Cortex of kidney (tissue), 1 donor: ENCODE measurements at places on chromosomes 1 and 21.

DNA sequence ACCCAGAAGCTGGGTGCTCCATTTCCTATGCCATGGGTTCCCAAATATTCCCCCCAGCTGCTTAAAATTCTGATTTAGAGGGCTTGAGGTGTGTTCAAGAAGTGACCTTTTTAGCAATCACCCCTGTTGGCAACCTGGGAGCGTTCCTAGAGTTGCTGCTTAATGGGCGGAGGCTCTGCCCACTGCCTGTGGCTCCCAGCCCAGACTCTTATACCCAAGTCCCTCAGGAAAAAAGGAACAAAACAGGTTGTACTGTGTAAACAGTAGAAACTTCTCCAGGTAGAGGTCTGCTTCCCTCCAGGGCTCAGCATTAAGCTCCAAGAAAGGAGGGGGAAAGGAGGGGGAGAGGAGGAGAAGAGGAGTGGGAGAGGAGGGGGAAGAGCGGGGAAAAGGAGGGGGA is 14.6 kb upstream of the TENT5C start:
- no peak for DNase-seq

DNA sequence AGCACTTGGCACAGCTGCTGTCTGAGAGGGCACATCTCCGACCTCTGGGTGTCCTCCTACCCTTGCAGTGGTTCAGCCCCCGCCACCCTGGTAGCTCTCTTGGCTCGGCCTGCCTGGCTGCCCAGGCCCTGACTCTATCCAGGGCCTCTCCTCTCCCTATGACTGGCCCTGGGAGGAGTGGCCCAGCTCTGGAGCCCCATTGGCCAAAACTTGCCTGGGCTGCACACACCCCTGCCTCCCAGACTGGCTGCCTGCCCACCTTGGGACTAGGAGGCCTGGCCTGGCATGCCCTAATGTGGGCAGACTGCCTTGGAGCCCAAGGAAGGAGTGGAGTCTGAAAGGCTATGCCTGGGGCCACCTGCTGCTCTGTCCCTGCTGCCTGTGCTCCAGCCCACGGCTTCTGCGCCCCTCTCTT is 33.6 kb downstream of the ACOT11 start:
- peak; percentile 43 for DNase-seq

DNA sequence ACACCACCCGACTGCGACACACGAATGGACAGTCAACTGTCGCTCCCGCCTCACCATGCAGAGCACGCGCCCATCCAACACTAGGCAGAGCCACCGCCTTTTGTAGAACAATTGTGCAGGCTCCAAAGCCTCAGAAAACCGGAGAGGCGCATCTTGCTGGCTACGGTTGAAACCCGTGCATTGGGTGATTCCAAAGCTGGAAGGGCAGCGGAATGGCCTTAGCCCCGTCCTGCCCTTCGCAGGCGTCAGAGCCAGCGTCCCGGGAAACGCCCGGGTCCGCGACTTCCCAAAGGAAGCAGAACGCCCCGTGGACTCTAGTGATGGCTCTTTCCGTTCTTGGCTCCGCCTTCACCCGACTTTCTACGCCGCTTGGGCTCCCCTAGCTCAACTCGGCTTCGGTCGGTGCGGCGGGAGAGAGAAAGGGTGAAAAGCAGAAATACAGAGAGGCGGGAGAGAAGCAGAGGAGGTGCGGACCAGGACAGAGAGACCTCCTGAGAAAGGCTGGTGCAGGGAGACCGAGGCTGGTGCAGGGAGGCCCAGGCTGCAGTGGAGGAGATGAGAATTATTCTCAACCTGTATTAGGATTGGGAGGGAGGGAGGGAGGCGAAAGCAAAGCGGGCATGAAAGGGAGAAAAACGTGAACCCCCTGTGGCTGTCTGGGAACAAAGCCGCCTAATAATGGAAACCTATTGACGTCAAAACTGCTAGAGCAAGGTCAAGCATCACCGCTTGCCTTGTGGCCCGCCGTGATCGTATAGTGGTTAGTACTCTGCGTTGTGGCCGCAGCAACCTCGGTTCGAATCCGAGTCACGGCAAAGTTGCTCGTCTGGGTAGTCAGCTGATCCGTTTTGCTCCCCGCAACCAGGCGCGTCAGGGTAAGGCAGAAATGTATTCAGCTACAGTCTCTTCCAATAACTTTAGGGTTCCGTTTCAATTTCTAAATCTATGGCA is 99.5 kb downstream of the PRKAB2 start:
- DNase-seq, result no peak

GRCh38 chr1:153629971-153630370 is 1.7 kb downstream of the S100A1 start:
- no peak for DNase-seq

DNA sequence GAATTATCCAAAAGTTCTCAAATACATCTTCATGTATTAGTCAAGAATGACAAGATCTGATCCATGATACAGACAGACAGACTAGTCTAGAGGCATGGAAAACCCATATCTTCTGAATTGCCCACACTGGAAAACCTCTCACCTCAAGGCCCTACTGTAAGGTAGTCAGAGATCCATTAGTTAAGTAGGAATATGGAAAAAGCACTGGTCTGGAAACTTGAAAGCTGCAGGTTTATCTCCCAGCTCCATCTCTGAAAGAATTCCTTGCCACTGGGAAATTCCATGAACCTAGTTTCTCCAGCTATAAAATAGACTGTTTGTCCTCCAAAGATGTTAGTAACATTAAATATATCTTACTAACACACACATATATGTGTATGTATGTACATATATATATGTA is 169.2 kb downstream of the AKT3 start:
- DNase-seq, result no peak

- no peak for DNase-seq
Measured at GRCh38 chr21:26933448-26933847, 33.4 kb downstream of the ADAMTS5 start.

GRCh38 chr1:238312969-238313368 is 422.2 kb upstream of the ZP4 start:
- no peak for DNase-seq

DNA sequence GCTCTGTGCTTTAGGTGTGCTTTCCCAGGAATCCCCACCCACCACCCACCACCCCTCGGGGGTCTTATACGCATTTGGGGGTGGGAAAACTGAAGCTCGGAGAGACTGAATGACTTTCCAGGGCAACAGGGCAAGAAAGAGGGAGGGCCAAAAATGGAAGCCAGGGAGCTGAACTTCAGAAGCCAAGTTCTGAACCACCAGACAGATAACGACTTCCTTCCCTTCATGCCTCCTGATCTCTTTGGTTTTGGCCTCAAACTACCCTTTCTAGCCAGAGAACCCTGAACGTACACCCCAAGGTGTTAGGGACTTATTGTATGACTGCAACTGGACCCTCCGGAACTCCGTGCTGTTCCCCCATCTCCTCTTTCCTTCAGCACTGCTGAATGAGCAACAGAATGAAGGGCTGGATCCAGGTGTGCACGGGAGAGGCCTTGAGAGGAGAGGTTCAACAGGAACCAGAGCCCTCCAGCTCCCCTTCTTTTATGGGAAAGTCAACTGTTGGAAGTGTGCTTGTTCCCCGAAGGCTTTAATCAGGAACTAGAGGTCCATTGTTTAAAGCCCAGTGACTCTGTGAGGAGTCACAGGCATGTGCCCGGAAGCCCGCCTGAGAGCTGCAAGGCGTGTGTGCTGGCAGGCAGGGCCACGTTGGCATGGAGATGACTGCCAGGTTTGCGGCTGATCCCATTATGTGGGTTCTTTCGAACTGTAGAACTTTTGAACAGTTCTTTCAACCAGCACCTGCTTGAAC is 3.1 kb downstream of the BACE2 start:
- DNase-seq, result no peak

- DNase-seq, result no peak
Measured at GRCh38 chr21:45448283-45448809, 43.4 kb downstream of the COL18A1 start.

DNA sequence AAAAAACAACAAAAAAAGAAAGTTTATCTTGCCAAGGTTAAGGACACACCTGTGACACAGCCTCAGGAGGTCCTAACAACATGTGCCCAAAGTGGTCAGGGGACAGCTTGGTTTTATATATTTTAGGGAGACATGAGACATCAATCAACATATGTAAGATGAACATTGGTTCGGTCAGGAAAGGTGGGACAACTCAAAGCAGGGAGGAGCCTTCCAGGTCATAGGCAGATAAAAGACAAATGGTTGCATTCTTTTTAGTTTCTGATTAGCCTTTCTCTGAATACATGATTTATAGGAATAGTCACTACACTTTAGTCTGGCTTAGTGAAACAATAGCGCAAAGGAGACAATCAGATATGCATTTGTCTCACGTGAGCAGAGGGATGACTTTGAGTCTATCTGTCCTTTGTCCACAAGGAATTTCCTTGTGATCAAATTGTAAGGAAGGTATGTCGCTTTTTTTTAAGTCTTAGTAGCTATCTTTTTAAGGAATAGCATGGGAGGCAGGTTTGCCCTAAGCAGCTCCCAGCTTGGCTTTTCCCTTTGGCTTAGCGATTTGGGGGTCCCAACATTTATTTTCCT is 23.3 kb upstream of the OVAAL start:
- DNase-seq, result no peak

DNA sequence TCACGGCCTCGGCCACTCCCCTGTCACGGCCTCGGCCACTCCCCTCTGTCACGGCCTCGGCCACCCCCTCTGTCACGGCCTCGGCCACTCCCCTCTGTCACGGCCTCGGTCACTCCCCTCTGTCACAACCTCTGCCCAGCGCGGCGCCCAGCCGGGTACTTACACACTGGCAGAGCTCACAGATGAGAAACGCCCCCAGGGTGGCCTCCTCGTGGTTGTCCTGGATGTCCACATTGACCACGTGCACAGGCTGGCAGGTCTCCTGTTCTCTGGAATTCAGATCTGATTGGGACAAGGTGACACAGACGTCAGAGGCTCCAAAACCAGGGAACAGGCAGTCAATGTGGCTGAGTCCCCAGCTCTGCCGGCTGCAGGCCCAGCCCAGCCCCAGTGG is 3.3 kb upstream of the TMEM240 start:
- no peak for DNase-seq

- DNase-seq, result no peak
Measured at GRCh38 chr1:199308349-199308846, 669.6 kb downstream of the PTPRC start.

DNA sequence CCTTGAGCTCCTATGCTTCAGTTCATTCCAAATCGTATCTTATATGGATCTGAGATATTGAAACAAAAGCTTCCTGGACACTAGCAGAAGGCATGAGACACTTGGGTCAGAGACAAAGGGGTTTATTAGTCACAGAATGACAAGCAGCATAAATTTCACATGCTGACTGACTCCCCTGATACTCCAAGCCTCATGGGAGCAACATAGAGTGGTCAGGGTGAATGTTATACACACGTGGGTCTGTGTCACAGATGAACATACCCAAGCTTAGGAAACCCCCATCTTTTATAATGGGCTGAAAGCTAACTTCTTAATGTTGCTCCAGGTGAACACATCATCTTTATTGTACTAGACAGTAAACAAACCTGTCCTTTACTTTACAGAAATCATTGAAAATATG is 599.9 kb upstream of the RGS18 start:
- no peak for DNase-seq

DNA sequence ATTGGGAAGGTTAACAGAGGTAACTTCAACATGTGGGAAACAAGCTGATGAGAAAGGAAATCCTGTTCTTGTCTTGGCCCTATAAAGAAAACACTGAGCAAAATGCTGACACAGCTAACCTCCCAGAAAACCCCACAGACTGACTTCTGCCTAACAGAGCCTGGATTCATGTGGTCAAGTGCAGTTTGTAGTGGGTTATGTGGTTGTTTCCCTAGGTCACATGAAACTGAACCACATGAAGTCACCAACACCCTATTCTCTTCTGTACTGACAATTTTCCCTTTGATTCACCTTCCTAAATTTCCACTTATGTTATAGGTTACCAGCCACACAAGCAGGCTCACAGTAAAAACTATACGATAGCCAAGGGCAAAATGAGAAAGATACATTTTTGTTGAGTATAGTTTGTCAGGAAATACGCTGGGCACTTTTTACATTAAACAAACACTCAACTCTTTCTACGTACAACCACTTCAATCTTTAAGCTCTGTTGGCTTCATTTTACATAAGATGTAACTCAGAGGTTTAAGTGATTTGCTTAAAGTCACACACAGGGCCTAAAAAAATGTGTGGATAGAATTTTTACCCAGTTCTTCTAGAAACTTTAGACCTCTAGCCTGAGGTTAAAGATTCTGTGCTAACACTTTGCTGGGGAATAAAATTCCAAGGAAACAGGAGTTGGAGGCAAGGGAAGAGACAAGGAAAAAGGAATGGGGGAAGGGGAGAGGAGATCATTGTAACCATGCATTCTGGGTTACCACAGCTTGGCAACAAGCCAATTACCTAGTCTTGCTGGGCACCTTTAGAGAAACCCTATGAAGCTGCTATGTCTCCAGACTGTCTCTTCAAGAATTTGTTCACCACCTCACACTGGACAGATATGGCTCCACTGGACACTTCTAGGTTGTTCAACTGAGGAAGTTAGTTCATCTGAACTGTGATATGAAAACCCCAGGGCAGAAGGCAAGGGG is 601.6 kb upstream of the USP24 start:
- no peak for DNase-seq
